ENCODE measurements at places on chromosomes 7 and 10. TPM values are rescaled to one million over a fixed set of nuclear protein-coding genes. Genes with fewer than 3 reads are reported as not detected.

TMEM229A gene
- not detected for polyA plus RNA-seq

DBF4 gene
- 8.8 TPM for polyA plus RNA-seq

CRHR2 gene
- polyA plus RNA-seq: not detected

DNA sequence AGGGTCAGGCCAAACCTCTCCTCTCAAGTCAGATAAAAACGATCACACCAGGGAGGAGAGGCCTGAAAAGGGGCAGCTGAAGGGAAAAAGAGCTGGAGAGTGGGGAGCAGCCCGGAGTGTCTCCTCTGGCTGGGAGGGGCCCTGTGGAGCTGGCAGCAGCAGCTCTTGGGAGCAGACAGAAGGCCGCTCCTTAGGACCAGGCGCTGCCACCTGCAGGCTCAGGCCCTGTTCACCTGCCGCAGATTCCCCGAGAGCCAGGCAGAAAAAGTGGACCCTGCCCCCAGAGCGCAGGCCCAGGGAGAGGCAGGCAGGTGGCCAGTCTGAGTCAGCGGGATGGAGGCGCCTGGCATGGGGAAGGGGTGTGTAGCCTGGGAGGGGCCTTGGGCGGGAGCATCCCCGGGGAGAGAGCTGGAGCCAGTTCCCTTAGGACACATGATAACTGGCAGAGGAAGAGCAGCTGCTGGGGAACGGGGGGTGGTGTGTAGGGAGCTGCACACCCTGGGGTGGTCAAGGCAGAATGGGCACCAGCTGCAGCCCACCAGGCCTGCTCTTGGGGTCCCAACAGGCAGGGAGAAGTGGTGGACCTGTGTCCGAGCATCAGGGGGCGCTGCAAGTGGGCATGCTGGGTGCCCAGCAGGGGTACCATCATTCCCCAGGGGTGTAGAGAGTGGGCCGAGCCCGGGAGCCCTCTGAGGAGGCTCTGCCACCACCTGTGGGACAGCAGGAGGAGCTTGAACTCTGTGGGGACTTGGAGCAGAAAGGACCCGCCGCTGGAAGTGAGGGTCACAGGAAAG, 177.2 kb upstream of the RHEB start:
- no peak for DNase-seq
